ENCODE measurements at places on chromosomes 6 and 20.
A peak's percentile ranks its signal among the peaks of the same experiment; 100 is the strongest.

GRCh38 chr6:76435174-76435573, 362.7 kb upstream of the IMPG1 start:
- DNase-seq, result no peak

DNA sequence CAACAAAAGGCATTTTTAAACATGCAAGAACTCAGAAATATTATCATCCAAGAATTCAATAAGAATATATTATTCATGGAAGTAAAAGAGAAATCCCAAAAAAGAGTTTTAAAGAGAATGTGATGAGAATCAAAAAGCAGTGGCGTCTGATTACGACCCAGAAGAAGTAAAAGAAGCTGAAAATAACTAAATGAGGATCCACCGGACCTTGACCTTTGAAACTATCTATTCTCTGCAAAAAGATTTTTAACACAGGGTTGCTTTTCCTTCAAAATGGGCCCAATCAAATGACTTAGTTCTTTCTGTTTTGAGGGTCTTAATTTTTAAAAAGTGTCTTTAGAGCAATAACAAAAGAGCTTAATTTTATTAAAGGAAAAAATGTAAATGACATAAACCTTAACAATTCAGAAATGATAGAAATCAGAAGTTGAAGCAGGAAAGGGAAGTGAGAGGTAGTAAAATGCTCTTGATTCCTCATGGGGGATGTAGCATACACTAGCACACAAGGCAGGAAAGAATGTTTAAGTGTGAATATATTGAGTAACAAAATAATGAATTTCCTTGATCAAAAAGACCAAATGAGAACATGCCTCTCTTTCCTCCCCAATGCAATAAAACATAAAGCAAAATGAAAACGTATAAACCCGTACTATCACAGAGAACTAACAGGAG, 223.1 kb upstream of the PRDM1 start:
- no peak for DNase-seq

GRCh38 chr20:933029-933428, 16.9 kb upstream of the ANGPT4 start:
- no peak for DNase-seq

- no peak for DNase-seq
These were observed 47.9 kb upstream of the SCML4 start for GRCh38 chr6:107871976-107872375.

GRCh38 chr20:5780846-5781217, 30.6 kb downstream of the SHLD1 start:
- peak; percentile 26 for DNase-seq

GRCh38 chr6:39035681-39036080, 12.9 kb upstream of the GLP1R start:
- DNase-seq, result no peak

- DNase-seq, result peak; percentile 57
These were observed 88.1 kb downstream of the SNAP25 start for GRCh38 chr20:10306440-10307358.

GRCh38 chr6:80341330-80341729, 234.9 kb downstream of the BCKDHB start:
- peak; percentile 81 for DNase-seq

GRCh38 chr6:128686084-128686483, 165.7 kb upstream of the PTPRK start:
- DNase-seq, result no peak

- DNase-seq, result peak; percentile 78
These were observed 27.9 kb upstream of the BMP6 start for GRCh38 chr6:7697820-7698623.

GRCh38 chr20:58511364-58511763, 3.8 kb downstream of the APCDD1L start:
- DNase-seq, result peak; percentile 47

- no peak for DNase-seq
These were observed 56.7 kb upstream of the IRAK1BP1 start for GRCh38 chr6:78810698-78811097.

GRCh38 chr6:69422020-69422419, 374.8 kb downstream of the LMBRD1 start:
- DNase-seq, result no peak

DNA sequence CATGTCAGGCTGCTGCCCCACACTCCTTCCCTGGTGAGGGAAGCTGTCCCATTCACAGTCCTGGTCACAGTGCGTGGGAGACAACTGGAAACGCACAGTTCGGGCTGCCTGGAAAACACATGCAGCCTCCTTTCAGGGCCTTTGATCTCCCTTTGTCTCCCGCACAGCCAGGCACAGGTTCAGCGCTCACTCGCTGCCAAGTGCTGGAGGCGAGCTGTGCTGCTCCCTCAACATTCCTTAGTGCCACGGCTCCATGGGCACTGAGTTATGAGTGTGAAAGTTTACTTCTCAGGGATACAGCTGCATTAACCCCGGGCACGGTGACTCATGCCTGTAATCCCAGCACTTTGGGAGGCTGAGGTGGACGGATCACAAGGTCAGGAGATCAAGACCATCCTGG, 9.1 kb downstream of the YTHDF1 start:
- no peak for DNase-seq

- no peak for DNase-seq
These were observed 6.0 kb downstream of the CST7 start for GRCh38 chr20:24955045-24955444.

GRCh38 chr20:37697314-37697713, 3.5 kb downstream of the CTNNBL1 start:
- no peak for DNase-seq

- no peak for DNase-seq
These were observed 279.2 kb downstream of the PTPRK start for GRCh38 chr6:128241216-128241615.

Data from AG04450 (cell line).